ENCODE measurements at places on chromosomes 1 and 21.

DNA sequence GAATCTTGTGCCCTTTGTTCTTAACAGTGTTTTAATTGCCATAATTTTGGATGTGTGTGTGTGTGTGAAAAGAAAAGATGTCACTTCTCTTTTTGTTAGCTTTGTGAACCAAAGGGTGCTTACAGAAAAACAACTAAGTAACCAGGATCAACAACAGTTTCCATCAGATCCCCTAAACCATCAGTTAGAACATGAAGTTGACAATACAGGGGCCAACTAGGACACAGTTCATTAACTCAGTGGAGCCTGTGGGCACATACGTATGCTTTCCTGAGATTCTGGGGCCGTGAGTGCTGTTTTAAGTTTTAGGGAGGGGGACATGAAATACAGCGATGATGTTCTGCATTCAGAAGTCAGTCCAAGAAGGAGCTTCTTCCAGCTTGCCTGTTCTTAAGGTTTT, 133.6 kb downstream of the TLR5 start:
- H3K27me3 ChIP-seq, result no peaks in the 10 kb centered on the region
- H3K4me1 ChIP-seq, result no peaks in the 10 kb centered on the region
- H3K36me3 ChIP-seq, result no peaks in the 10 kb centered on the region
- DNase-seq, result no peak
- H3K4me3 ChIP-seq, result no peak overlapping the region
- H3K27ac ChIP-seq, result no peak overlapping the region

DNA sequence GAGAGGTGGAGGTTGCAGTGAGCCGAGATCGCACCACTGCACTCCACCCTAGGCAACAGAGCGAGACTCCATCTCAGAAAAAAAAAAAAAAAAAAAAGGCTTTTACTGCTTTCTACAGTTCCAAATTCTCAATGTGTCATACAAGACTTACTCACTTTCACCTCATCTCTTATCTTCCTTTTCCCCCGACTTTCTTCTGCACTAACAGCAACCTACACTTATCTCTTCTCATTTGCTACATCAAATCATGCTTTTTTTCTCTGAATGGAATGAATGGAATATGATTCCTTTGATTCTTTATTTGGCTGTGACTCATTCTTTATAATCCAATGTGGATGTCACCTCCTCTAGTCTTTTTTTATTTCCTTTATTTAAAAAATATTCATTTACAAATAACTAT, 168.4 kb upstream of the DMRTA2 start:
- no peak overlapping the region for H3K27ac ChIP-seq
- H3K4me1 ChIP-seq, result no peaks in the 10 kb centered on the region
- DNase-seq, result no peak
- no peak overlapping the region for H3K4me3 ChIP-seq
- no peaks in the 10 kb centered on the region for H3K27me3 ChIP-seq
- peaks cover 17% of the 10 kb centered on the region for H3K36me3 ChIP-seq

DNA sequence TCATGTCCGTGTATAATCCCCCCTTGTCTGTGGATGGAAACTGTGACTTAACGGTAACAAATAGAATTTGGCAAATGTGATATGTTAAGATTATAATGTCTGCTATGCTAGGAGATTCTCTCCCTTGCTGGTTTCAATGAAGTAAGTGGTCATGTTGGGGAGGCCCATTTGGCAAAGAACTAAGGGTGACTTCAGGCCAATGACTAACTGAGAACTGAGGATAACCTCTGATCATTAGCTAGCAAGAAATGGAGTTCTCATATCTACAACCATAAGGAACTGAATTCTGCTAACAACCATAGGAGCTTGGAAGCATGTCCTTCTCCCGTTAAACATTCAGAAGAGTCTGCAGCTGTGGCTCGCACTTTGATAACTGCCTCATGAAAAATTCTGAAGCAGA, 2.3 kb downstream of the IFI44L start:
- no peaks in the 10 kb centered on the region for H3K27me3 ChIP-seq
- H3K27ac ChIP-seq, result no peak overlapping the region
- no peak for DNase-seq
- H3K36me3 ChIP-seq, result no peaks in the 10 kb centered on the region

GRCh38 chr1:246108278-246108925, 398.7 kb downstream of the SMYD3 start:
- H3K36me3 ChIP-seq, result no peaks in the 10 kb centered on the region
- DNase-seq, result no peak
- no peaks in the 10 kb centered on the region for H3K27me3 ChIP-seq
- H3K27ac ChIP-seq, result no peak overlapping the region
- no peak overlapping the region for H3K4me3 ChIP-seq

DNA sequence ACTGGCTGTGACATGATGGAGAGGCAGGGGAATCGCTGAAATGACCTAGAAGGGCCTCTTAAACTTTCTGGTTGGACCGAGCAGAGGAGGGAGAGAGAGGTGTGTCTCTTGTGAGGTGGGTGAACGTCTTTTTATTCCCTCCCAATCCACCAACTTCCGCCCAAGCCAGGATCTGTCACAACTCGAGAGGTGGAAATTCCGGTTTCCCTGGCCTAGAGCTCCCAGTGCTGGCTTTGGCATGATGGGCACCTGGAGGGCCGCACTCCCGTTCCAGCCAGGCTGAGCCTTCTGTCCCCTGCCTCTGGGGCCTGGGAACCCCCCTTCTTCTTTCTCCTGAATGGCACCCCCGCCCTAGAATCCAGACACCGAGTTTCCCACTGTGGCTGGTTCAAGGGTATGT, at the start of gene SEMA4A:
SEMA4A (plus strand) TSS at position 224 of the 400 bp plus-strand sequence. CDS start 994 bp downstream, outside the sequence.
- H3K27me3 ChIP-seq, result no peaks in the 10 kb centered on the region
- no peak for DNase-seq
- peak within 1 kb of the TSS; percentile 90 for H3K4me3 ChIP-seq
- H3K27ac ChIP-seq, result peak within 1 kb of the TSS; percentile 94
- H3K36me3 ChIP-seq, result peaks cover 22% of the 10 kb centered on the region

GRCh38 chr1:30371179-30371788, 352.1 kb downstream of the MATN1 start:
- no peak overlapping the region for H3K27ac ChIP-seq
- no peaks in the 10 kb centered on the region for H3K4me1 ChIP-seq
- no peak overlapping the region for H3K4me3 ChIP-seq
- no peaks in the 10 kb centered on the region for H3K27me3 ChIP-seq
- H3K36me3 ChIP-seq, result no peaks in the 10 kb centered on the region

- H3K27ac ChIP-seq, result no peak overlapping the region
- H3K36me3 ChIP-seq, result no peaks in the 10 kb centered on the region
- no peak overlapping the region for H3K4me3 ChIP-seq
- no peak for DNase-seq
- no peaks in the 10 kb centered on the region for H3K27me3 ChIP-seq
Observed at GRCh38 chr1:166304131-166304530, 137.3 kb upstream of the FAM78B start.

DNA sequence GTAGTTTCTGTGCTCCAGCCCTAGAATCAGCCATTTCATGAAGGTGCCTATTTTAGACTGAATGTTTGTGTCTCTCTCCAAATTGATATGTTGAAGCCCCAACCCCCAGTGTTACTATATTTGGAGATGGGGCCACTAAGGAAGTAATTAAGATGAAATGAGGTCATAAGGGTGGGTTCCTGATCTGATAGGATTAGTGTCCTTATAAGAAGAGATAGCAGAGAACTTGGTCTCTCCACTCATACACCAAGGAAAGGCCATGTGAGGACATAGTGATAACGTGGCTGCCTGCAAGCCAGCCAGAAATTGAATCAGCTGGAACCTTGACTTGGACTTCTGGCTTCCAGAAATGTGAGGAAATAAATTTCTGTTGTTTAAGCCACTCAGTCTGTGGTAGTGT, 12.3 kb downstream of the RAVER2 start:
- no peak overlapping the region for H3K27ac ChIP-seq
- no peaks in the 10 kb centered on the region for H3K36me3 ChIP-seq
- H3K4me3 ChIP-seq, result no peak overlapping the region
- no peaks in the 10 kb centered on the region for H3K4me1 ChIP-seq
- H3K27me3 ChIP-seq, result no peaks in the 10 kb centered on the region

GRCh38 chr1:44020464-44020863, 10.8 kb downstream of the SLC6A9 start:
- DNase-seq, result no peak
- no peaks in the 10 kb centered on the region for H3K27me3 ChIP-seq
- H3K36me3 ChIP-seq, result no peaks in the 10 kb centered on the region
- H3K4me3 ChIP-seq, result no peak overlapping the region

Data from CD14-positive monocyte (primary cell).